GM18507 (cell line): ENCODE measurements at places on chromosomes 2 and 18.

DNA sequence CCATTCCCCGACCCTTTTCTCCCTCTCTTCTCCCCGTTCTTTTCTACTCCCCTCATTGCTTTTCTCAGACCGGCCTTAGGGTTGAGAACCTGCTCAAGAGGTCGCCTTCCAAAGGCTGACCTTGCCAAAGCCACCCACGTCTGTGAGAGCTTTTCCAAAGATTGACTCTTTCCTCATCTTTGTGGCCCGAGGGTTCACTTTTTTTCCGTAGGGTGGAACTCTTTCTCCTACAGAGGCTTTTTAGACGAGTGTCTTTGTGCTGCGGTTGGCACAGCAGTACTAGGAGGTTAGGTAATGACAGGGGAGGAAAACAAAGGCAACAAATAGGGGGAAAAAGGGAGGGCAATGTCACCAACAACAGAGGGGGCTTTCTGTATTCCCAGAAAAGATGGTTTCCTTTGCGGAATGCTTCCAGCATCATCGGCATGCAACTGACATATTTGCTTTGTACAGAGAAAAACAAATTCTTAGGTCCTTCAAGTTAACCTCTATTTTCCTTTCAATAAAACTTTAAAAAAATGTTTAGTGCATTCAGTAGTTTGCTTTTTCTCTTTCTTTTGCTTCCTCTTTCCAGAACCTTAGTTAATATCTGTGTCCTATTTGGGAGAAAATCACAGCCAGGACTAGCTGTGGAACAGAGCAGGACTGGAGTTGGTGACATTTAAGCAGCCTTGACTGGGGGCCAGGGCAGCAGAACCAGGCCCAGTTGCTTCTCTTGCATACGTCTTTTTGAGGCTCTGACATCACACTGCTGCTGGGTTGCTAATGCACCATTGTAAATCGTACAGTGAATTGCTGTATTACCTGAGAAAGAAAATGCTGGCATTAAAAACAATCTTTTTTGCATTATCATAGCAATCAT lies 188.1 kb upstream of the FANCL start:
- DNase-seq = no peak

DNA sequence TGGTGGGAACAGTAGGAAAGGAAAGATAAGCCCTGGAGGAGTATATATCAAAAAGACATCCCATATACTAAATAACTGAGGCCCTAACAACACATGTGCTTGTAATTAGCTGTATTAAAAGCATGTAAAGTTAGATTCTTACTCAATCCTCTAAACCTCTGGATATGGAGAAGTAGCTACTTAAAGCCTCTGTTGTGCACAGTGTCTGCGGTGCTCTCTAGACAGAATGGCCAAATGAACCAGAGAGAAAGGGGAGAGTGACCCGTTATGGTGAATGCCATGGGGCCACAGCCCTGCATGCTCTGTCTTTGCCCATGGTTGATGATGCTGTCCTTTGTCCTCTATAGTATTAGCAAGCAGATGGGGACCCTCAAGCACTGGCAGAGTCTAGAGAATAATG lies 104.4 kb upstream of the SLC8A1 start:
- DNase-seq = no peak

- no peak for DNase-seq
Measured at GRCh38 chr2:241893265-241893664, 23.7 kb downstream of the RTP5 start.

DNA sequence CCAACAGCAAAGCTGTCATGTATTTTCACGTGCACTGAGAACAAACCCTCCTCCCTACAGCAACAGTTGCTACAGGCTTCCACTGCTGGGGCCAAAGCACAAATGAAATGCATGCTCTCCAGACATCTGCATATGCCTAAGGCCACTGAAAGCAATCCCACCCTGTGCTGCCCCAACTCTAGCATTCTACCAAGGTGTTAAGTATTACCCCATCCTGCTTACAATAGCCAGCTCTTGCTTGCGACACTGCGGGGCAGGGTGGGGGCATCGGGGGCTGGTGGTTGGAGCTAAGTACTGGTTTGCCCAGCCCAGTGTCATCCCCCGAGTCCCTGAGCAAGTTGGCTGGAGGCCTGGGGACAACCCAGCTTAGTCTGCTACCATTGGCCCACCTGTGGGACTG lies 742.5 kb downstream of the TDRD15 start:
- DNase-seq = no peak

DNA sequence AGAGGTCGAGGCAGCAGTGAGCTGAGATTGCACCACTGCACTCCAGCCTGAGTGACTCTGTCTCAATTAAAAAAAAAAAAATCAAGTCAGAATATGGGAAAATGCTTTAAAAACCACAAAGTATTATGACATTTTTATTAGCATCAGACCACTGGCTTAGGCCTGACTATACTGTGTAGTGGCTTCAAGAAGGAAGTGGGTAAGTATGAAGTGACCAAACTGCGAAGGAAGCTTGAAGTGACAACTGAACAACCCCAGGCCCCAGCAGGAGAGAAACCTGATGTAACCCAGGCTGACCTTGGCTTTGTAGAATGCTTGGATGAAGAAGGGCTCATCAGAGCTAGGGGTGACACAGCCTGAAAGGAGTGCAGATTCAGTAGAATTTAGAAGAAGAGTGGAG lies 21.4 kb upstream of the HAAO start:
- no peak for DNase-seq

GRCh38 chr2:215548714-215549113 lies 112.8 kb upstream of the FN1 start:
- no peak for DNase-seq

GRCh38 chr2:239092571-239093294 lies 244.8 kb downstream of the TWIST2 start:
- DNase-seq = no peak

DNA sequence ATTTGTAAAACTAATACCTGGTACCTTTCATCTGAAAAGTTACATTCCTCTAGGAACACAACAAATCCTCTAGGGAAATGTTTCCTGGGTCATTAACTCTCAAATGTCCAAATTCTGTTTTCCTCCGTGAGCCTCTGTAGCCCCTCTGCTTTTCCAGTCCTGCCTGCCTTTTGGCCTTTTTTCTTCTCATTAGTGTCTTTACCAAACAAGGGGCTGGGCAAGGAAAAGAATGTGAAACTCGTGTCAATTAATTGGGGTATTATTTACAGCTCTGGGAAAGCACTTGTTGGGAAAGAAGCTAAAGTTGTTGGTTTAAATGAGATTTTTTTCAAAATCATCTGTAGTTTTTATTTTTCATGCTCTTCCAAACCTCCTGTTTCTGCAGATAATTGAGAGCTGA lies 198.1 kb upstream of the NRP2 start:
- DNase-seq = no peak

- DNase-seq = no peak
Measured at GRCh38 chr2:715854-716560, 38.8 kb upstream of the TMEM18 start.

- DNase-seq = no peak
Measured at GRCh38 chr2:40287773-40288172, 164.1 kb downstream of the SLC8A1 start.

DNA sequence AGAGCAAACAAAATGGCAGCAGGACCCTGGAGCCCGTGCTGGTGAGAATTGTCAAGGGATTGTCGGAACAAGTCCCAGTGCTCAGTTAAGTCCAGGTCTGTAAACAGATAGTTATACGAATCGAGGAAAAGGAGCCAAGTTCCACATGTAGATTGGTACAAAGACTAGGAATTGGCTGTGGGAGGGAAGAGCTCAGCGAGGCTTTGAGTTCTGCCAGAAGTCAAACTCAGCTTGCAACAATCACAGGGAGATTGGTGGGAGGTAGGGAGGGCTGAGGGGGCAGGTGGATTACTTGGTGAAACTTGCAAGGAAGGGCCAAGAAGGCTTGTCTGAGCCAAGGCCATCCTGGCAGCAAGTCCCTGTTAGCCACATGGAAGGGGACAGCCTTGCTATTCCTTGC lies 217.8 kb upstream of the ARL4C start:
- DNase-seq = no peak

DNA sequence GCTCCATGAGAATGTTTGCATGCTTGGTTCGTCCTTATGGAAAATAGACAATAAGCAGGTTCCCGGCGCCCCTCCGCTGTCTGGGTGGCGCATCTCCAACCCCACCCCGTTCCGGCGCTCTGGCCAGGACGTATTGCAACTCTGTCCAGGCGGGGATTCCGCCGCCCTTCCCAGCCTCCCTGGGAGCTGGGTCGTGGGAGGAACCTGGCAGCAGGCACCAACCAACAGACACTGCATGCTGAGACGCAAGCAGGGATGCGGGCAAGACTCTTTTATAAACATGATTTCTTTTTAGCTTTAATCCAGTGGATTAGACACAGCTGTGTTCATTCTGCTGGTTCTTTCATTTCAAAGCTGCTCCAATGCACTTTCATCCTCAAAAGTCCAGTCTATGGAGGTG lies 240.2 kb downstream of the SH3BP4 start:
- DNase-seq = no peak

GRCh38 chr2:100780203-100781008 lies 39.5 kb upstream of the NPAS2 start:
- no peak for DNase-seq

DNA sequence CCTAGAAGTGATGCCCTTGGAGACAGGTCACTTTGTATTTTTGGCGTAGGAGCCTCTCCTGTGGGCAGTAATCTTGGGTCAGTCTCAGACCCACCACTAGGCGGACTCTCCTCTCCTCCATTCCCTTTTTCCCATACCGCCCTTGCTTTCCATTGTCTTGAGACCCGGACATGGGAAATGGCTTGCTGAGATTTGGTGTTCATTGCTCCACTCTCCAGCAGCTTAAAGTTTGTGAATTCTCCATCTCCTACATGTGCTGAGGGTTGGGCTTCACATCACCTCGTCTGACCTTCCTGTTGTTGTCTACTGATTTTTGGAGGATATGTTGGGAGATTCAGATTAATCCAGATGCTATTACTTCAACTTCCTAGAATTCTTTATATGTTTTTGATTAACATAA lies 159.2 kb upstream of the RAB12 start:
- no peak for DNase-seq

DNA sequence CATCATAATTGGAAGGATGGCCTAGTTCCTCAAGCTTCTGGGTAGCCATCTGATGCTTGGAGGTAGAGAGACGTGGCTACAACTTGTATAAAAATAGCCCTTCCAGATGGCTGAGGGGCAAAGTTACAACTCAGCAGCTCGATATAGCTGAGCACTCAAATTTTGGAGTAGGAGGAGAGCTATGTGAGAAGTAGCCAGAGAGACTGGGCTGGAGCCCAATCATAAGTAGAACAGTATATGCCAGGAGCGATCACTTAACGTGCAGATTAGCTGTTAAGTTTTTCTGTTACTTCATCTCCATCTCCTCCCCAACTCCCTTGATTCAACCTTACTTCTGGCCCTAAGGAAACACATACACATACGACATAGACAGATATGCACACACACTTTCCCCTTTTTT lies 28.8 kb downstream of the CNRIP1 start:
- DNase-seq = no peak

GRCh38 chr2:101119431-101119830 lies 31.8 kb downstream of the TBC1D8 start:
- no peak for DNase-seq

DNA sequence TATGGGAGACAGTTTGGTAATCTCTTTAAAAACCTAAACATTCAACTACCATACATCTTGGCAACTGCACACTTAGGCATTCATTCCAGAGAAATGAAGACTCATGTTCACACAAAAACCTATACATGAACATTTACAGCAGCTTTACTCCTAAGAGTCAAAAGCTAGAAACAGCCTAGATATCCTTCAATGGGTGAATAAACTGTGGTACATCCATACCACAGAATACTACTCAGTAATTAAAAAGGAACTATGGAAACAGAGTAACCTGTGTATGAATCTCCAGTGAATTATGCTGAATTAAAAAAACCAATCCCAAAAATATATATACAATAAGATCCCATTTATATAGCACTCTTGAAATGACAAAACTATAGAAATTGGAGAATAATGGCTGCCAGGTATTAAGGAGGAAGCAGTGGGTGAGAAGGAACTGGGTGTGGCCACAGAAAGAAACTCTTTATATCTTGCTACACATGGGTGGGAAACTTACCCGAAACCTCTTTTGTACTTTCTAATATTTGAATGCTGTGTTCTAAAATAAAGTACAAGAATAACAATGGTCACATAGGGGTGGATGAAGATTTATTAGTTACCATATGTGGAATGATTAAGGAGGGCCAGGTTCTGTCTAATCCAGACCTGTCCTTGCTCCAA lies 13.7 kb downstream of the SESTD1 start:
- no peak for DNase-seq

GRCh38 chr2:231276987-231277386 lies 78.6 kb downstream of the ARMC9 start:
- no peak for DNase-seq

- no peak for DNase-seq
Measured at GRCh38 chr2:129329574-129329973, 649.9 kb upstream of the RAB6C start.

GRCh38 chr2:234331566-234331965 lies 165.3 kb downstream of the ARL4C start:
- no peak for DNase-seq

DNA sequence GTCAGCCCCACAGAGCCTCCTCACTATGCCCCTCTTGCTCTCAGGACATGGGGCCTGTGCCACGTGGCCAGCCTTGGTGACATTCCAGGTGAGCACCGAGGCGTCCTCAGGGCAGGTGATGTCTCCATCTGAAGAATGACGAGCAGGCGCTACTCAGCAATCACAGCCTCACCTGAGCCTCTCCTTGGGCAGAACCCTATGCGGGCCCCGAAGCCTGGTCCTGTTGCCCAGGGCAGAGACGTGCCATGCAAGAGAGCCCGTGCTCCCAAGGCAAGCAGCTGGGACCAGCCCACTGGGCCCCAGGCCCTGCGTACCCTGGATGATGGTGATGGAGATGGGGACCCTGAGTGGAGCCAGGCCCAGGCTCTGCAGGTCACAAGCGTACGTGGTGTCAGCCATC lies 32.5 kb upstream of the SELENOI start:
- DNase-seq = no peak

DNA sequence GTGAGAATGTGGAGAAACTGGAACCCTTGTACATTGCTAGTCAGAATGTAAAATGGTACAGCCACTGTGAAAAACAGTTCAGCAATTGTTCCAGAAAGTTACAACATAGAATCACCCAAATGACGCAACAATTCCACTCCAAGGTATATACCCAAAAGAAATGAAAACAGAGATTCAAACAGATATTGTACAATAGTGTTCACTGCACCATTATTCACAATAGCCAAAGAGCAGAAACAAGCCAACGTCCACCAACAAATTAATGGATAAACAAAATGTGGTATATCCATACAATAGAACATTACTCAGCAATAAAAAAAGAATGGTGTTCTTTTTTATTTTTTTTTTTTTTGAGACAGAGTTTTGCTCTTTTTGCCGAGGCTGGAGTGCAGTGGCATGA lies 10.9 kb downstream of the CLASP1 start:
- no peak for DNase-seq

DNA sequence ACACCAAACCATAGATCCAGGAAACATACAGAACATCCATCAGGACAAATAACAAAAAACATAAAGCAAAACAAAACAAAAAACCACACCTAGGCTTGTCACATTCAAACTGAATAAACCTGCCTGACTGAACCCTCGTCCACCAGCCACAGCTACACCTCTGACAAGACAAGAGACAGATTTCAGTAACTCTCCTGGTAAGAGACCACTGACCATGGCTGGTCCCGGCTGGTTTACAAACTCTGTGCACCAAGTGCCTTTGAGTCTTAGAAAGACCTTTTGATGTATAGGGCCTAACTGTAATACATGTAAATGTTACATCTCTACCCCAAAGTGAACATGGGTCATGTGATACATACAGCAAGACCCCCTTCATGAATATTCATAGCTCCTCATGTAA lies 4.8 kb upstream of the SLC66A2 start:
- DNase-seq = no peak
